Right lobe of liver (tissue), 6 donors: ENCODE measurements at places on chromosomes 13 and 19. TPM values are rescaled to one million over a fixed set of nuclear protein-coding genes. Genes with fewer than 3 reads are reported as not detected.

DNA sequence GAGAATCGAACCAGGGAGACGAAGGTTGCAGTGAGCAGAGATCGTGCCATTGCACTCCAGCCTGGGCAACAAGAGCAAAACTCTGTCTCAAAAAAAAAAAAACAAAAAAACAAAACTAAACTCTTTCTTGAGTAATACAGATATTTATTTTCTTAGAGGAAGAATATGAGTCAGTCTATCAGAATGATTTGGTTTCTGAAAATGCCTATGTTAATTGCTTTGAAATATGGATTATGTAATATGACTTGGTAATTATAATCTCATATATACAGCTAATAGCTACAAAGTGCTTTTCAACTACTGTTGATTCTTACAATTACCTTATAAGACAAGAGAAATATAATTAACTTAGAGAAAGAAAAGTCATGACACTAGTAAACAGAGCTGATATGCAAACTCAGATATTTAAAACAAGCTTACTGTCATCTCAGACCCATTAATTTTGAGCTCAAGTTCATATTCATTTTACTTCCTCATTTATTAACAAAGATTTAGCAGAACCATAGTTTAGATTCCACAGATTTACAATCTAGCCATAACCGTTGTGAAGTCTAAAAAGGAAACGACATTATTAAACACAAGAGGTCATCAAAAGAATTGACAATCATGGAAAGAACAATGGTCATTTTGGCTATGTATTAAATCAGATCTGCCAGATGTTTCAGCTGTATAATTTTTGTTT, 88.0 kb downstream of the TBC1D4 start:
- no peak for DNase-seq

Gene HIF3A
- 5.5 TPM for total RNA-seq

DNA sequence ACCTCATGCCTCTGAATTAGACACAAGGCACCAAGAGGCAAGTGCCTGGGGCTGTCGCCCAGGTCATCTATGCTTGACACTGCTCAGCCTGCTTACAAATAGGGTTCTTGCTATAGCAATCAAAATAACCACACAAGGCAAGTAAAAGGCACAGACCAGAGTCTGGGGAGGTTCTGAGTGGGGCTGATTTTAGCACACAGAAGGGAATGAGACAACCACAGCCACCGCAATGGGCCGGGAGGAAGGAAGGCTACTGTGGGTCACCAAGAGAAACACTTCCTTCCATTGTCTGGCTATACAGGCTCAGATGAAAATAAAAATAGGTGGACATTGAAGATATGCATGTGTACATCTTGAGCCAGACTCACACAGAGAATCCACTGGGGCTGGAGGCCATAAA, 159.1 kb downstream of the DLEU7 start:
- DNase-seq: no peak

DNA sequence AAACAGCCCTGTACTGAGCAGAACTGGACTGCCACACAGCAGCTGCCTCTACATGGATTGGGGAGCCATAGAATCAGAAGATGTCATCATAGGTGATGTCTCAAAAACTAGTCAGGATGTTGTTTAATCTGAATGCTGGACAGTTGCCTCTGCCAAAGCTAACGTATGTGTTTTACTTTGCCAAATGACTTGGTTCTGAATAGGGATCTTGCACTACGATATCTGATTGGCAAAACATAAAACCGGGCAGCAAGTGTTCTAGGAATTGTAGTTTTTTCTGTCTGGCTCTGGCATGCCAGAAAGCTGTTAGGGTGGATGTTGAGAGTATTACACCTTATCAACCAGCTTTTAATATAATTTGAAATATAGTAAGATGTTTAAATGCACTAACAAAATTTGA, 645.9 kb downstream of the GPC5 start:
- DNase-seq: no peak

GRCh38 chr13:26497968-26498511, 59.4 kb upstream of the WASF3 start:
- no peak for DNase-seq

- no peak for DNase-seq
These were observed 446.4 kb downstream of the COG6 start for GRCh38 chr13:40101708-40102359.

Gene CAPN12
- total RNA-seq: 9.2 TPM

- DNase-seq: no peak
These were observed 481.9 kb downstream of the COG6 start for GRCh38 chr13:40137400-40137799.

- DNase-seq: peak; percentile 47
These were observed 23.1 kb upstream of the COG3 start for GRCh38 chr13:45441633-45442032.

Gene TDRD12
- not detected for total RNA-seq

DNA sequence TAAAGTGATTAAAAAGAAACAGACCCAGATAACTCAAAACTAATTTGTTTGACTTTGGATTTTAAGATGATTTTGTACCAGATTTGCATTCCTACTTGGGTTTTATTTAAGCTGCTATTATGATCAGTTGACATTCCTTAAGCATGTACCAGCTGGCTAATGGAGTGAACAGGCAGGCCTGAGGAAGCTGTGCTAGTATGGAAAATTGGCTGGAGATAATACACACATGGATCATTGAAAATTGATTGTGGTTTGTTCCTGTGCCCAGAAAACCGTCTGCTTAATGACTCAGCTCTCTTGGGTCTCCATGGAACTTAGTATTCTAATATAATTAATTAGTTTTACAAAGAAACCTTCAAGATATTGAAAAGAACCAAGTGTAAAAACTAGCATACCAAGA, 22.6 kb downstream of the POLR1D start:
- no peak for DNase-seq

DNA sequence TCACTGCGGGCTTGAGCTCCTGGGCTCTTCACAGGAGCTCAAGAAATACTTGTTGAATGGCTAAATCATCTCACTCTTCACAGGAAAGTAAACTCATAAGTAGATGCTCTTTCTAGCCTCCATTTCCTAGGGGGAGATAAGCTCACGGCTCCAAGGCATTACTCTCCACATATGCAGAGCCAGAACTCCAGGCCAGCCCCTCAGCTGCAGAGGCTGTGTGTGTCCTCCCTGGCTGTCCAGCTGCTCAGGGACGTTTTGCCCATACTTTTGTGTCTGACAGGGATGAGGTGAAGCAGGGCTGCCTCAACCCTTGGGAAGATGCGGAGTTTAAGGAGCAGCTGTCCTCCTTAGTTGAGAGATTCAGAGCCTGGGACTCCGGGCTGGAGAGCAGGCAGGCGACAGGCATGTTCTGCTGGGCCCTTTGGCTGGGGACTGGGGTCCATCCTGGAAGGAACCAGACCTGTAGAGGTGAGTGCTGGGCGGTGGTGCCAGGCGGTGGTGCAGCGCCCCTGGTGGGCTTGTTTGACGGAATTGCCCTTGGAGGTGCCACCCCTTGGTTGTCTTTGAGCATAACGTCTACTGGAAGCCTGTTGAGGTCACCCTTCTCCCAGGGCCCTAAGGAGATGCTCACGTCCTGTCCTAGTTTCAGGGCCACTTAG, 20.5 kb upstream of the SLC15A1 start:
- DNase-seq: no peak

Gene FPR3
- total RNA-seq: 5.3 TPM

- DNase-seq: no peak
These were observed 75.9 kb downstream of the TNFSF11 start for GRCh38 chr13:42649831-42650230.

Gene RFXAP
- 0.88 TPM for total RNA-seq

Gene ZNF155
- total RNA-seq: 1.9 TPM

Gene OR4F17
- not detected for total RNA-seq

DNA sequence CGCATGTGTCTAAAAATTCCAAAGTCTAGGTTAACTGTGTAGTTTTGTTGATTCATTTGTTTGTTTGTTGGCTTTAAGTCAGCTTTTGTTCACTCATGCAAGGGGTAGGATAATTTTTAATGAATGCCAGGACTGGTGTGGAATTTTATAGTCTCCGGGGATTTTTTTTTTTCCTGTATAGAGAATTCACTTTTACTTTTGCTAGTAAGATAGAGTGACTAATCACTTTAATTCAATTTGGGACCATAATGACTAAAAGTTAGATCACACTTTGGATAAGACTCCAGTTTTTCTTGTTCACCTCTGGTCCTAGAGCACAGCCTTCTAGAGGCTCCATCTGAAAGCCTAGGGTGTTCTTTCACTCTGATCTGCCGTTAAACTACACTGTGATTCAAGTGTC, 1690.0 kb downstream of the PCDH9 start:
- DNase-seq: no peak

Gene C19orf33
- total RNA-seq: not detected
